HEK293T (cell line): ENCODE measurements at places on chromosomes 6 and 20.

GRCh38 chr6:125220712-125221111 lies 67.1 kb downstream of the TPD52L1 start:
- no peak for DNase-seq

GRCh38 chr6:4130357-4130987 lies 4.9 kb downstream of the ECI2 start:
- DNase-seq: no peak

DNA sequence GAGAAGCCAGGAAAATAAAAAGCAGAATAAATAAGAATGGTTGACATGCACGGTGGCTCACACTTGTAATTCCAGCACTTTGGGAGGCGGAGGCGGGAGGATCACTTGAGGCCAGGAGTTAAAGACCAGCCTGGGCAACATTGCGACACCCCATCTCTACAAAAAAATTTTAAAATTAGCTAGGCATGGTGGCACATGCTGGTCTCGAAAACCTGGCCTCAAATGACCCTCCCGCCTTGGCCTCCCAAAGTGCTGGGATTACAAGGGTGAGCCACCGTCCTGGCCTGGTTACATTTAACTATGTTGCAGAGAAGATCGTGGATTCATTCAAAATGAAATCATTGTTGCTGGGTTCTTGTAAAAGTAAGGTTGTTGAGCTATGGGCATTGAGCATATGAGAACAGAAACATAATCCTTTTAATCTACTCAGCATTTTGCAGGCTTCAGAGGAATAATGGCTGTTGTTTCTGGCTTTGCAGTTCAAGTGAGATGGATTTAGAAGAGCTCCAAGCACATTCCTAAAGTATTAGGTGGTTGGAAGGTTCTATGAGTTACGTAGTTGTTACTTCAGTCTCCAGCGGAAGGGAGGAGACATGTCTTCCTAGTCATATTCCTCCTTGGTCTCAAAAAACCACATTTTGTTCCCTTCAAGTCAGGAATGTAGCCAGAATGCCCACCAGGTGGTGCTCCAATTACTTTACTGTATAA lies 45.6 kb upstream of the RAB23 start:
- peak; percentile 48 for DNase-seq

DNA sequence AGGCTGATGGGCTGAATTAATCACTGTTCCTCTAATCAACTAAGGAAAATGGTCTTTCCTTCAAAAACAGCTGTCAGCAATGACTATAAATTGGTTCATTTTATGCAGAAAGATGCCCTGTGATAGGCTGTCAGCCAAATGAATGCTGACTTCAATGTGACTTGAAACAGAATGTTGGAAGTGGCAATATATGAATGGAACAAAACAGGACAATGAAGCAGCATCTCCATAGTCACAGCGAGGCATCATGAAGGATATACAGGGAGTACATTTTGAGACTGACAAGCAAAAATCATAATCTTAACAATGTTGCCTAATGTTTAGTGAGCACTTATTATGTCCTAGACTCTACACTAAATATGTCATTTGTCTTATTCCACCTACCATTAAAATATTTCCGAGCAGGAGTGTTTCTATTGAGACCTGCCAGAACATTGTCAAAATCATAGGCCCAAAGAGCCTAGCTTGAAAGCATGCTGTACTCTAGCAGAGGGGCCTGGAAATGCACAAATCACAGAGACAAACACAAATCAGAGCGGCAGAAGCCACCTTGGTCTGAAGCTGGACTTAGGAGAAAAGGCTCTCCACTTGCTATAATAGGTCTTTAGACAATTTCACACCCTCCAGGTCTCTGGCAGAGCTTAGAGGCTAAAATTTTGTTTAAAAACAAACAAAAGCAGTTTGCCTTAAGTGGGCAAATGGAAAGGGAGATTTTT lies 63.3 kb downstream of the FAM50B start:
- no peak for DNase-seq

- no peak for DNase-seq
These were observed 38.7 kb upstream of the RIPOR2 start for GRCh38 chr6:24974182-24975171.
